ENCODE measurements at places on chromosomes 5 and 9.

DNA sequence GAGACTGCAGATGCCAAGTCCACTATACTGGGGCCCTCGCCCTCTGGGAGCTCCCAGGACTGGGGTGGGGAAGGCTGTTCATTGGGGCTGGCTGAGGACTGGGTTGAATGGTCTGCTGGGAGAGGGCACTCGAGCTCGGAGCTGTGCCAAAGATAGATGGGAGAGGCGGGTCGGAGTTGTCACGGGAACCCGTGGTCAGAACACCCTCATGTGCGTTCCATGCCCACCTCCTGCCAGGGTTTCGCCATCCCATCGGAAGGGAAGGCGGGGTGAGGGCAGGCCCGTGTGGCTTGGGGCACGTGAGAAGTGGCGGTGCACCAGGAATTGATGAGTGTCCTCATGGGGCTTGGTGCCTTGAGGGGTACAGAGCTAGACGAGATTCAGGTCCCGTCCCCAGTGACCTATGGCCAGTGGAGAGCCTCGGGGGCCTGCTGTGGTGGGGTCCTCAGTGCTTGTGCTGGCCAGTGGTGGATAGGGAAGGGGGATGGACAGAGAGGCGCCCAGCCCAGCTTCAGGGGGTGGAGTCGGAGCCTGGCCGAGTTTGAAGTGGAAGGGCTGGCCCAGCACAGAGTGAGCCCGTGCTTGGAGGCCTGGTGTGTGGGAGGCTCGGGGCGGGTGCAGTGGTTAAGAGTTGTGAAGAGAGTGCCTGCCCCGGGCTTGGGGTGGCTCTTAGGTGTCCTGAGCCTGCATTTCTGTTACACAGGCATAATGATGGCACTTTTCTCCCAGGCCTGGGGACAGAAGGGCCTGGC, 4.3 kb downstream of the CACFD1 start:
- no peak for DNase-seq

DNA sequence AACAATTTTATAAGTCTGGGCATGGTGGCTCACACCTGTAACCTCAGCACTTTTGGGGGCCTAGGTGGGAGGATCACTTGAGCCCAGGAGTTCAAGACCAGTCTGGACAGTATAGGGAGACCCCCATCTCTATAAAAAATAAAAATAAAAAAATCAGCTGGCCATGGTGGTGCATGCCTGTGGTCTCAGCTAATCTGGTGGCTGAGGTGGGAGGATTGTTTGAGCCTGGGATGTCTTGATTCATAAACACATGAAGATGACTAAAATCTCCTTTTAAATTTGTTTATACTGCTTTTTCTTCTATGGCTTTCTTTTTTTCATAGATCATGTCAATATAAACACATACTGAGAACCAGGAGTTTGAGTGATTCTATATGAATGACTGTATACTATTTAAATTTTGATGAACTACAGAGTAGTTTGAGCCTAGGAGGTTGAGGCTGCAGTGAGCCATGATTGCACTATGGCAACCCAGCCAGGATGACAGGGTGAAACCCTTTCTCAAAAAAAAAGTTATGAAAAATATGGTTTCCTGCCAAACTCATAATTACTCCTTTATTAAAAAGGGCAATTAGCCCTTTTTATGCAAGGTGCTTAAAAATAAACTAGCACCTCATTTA, 14.2 kb downstream of the RIC1 start:
- DNase-seq, result no peak

GRCh38 chr5:32020271-32020670, 153.8 kb downstream of the GOLPH3 start:
- DNase-seq, result no peak

DNA sequence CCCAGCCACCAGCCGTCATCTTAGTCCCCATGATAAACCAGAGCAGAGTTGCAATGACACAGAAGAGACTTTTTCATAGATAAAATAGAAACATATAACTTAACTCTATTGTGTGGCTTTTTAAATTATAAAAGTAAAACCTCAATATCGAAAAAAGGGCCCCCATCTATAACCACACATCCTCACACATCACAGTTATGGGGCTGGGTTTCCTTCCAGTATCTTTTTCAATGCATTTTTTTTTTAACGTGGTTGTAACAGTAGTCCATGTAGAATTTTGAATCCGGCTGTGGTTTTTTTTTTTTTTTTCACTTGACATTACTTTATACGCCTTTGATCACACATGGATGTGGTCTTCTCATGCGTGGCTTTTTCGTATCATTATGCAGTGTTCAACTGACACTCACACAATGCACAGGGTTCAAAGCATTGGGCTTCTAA, 77.4 kb downstream of the CFAP77 start:
- no peak for DNase-seq

GRCh38 chr5:99368726-99369125, 439.9 kb upstream of the CHD1 start:
- peak; percentile 47 for DNase-seq

DNA sequence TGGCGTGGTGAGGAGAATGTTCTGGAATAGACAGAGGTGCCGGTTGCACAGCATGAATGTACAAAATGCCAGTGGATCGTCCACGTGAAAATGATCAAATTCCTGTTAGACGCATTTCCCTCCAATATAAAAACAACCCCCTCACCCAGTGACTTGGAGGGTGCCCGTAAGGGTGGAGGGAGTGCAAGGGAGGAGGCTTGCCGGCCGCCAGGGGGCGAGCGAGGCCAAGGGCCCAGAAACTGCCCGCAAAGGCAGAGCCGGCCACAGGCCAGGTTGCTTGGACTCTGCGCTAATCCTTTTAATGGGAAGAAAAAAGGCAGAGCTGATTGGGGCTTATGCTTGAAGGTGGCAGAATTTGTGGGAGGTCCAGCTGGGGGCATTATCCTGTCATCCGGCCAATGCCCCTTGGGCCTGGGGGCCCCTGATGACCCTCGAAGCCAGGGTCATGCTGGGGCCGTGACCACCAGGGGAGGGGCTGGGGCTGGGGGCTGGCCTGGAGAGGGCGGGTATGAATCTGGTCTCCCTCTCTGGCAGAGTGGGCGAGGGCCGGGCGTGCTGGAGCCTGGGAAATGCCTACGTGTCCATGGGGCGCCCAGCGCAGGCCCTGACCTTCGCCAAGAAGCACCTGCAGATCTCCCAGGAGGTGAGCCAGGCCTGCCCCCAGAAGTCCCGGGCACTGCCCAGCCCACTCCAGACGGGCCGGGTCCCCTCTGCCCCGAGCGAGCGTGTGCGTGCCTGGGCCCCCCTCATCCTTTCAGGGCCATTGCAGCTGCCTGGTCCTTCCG, 12.0 kb downstream of the GPSM1 start:
- DNase-seq, result no peak

DNA sequence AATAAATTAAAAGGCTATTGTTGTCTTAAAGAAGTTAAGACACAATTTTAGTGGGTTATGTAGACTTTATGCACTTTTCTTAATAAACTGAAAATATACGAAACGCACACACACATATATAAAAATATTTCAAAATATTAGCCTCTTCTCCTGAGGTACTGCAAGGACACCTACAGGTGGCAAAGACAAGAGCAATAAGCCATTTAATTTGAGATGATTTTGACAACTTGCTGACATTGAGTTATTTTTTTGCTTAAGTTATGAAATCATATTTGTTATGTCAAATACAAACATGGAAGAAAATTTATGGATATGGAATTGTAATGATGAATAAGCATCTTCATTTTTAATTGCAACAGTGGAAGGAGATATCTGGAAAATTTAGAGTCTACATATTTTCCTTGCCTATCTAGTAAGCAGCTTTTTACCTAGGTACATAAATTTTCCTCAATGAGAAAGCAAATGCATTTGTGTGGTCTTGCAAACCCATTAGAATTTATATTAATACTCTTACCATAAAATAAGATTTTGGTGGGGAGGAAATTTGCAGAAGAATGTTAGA, 301.6 kb downstream of the ISL1 start:
- DNase-seq, result no peak

GRCh38 chr5:95238560-95239325, 46.2 kb downstream of the MCTP1 start:
- no peak for DNase-seq

DNA sequence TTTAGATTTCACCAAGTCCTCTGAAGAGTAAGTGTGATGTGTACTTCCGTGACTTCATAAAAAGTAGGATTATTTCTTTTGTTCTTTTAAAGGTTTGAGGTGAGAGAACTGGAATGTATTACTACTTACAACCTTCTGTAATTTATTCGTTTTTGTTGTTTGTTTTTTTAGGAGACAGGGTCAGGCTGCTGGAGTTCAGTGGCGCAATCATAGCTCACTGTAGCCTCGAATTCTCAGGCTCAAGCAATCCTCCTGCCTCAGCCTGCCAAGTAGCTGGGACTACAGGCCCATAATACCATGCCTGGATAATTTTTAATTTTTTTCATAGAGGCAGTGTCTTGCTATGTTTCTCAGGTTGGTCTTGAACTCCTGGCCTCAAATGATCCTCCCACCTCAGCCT, 68.3 kb upstream of the RETREG1 start:
- no peak for DNase-seq
